ENCODE measurements at places on chromosomes 1 and 21.
A peak's percentile ranks its signal among the peaks of the same experiment; 100 is the strongest.

- no peak for DNase-seq
Measured at GRCh38 chr1:16298653-16299052, 53.6 kb downstream of the FBXO42 start.

DNA sequence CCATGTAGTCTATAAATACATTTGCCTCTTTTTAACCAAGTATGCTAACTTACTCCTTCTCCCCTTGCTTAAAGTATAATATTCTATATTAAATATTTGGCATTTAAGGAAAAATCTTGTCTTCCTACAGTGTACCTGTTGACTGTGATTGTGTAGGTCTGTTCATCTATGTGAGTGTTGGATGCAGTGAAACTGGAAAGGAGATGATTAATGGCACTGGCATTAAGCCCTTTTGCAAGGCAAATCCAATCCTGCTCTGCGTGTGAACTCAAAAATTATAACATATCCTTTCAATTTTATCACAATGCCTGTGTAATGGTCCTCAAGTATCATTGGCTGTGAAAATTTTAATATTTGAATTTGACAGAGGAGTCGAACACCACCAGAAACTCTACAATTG, 565.0 kb downstream of the KCNT2 start:
- DNase-seq, result no peak

GRCh38 chr1:39566441-39567137, 10.0 kb downstream of the PABPC4 start:
- no peak for DNase-seq

- no peak for DNase-seq
Measured at GRCh38 chr1:72601035-72601674, 318.8 kb upstream of the NEGR1 start.

- DNase-seq, result no peak
Measured at GRCh38 chr1:240349695-240350094, 258.0 kb downstream of the FMN2 start.

GRCh38 chr21:25569084-25569483, 38.2 kb downstream of the MRPL39 start:
- DNase-seq, result no peak

DNA sequence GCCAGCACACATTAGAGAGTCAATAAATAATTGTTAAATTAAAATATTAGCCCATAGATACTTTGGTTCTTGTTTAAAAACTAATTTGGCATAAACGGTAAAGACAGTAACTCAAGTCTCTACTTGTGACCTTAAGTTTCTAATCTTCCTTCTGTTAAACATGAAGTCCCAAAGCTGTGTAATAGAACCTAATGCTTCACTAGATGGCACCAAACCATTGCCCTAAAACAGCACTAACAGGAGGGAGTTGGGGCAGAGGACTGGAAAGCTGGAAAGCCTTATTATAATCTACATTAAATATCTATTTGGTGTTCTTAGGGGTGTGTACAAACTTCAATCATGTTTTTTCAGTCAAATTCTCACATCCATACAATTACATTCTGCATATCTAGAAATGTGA, 176.7 kb downstream of the OLFM3 start:
- no peak for DNase-seq

DNA sequence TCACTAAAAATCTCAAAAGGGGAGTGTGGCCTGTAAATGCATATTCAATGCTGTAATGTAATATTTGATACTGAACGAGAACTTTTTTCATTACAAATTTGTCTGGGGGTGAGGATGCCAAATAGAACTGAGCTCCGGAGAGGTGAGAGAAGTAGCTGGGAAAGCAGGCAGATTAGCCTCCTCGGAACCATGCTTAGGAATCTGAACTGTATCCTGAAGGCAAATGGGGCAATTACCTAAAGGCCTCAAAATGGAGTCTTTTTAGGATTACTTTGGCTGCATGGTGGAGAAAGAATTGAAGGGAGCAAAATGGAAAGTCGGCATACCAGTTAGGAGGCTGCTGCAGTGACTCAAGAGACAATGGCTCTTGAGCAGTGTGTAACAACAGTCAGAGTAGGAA, 178.8 kb downstream of the CDC7 start:
- DNase-seq, result no peak

DNA sequence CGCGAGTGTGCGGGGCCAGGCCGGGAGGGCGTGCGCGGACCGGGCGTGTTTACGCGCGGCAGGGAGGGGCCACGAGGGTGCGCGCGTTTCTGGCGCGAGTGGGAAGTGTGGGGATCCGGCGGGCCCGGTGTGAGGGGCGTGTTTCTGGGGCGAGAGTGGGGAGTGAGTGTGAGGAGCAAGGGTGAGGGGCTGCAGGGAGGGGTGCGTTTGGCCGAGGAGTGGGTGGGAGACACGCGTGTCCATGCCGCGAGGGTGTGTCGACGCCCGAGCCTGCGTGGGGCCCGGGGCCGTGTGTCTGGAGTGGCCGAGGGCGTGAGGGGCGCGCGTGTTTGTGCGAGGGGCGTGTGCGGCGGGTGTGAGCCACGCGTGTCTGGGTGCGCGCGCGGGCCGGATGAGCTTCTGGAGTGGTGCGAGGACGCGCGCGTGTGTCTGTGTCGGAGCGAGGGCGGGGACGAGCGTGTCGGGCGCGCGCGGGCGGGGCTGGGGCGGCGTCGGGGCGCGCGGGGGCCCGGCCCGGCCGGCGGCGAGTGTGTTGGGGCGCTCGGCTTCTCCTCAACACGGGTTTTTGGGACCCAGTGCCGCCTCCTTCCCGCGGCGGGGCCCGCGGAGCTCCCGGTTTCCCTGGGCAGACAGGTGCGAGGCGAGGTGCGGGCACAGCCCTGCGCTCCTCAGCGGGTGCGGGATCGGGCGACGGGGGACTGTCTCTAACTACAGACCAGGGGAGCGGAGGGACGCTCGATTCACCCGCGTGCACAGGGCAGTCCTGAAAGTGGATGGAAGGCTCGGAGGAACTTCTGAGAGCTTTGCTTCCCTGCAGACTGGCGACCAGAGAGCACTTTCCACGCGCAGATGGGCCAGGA, 65.8 kb upstream of the VAMP3 start:
- DNase-seq, result peak; percentile 30

- DNase-seq, result no peak
Measured at GRCh38 chr1:165376811-165377311, 20.3 kb upstream of the LMX1A start.

DNA sequence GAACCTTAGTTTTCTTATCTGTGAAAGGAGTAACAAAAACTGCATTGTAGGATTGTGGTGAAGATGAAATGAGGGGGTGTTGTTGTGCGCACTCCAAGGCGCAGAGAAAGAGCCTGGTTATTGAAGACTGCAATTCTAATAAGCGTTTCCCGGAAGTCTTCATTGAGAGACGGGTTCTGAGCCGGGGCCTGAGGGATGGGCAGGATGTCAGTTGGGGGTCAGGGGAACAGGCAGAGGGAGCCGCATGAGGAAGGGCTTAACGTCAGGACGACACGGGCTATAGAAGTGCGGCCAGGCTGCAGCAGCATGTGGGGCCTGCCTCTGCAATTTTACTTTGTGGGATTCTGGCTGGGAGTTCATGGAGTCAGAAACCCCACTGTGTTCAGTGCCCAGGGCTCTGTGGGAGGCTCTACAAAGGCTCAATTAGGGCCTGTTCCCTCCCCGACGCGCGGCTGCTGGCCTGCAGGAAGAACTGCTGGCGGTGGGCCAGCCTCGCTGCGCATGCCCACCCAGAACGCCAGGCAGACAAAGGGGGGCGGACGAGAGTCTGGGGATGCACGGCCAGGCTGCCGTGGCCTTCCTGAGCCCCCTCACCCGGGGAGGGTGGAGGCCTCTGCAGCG, 20.7 kb downstream of the TRIM62 start:
- no peak for DNase-seq

GRCh38 chr21:37758982-37759381, 157.3 kb downstream of the KCNJ6 start:
- peak; percentile 34 for DNase-seq

- DNase-seq, result peak; percentile 56
Measured at GRCh38 chr1:13725714-13726175, 25.8 kb downstream of the PRDM2 start.

- DNase-seq, result no peak
Measured at GRCh38 chr1:236799001-236799400, 3.9 kb downstream of the MTR start.

DNA sequence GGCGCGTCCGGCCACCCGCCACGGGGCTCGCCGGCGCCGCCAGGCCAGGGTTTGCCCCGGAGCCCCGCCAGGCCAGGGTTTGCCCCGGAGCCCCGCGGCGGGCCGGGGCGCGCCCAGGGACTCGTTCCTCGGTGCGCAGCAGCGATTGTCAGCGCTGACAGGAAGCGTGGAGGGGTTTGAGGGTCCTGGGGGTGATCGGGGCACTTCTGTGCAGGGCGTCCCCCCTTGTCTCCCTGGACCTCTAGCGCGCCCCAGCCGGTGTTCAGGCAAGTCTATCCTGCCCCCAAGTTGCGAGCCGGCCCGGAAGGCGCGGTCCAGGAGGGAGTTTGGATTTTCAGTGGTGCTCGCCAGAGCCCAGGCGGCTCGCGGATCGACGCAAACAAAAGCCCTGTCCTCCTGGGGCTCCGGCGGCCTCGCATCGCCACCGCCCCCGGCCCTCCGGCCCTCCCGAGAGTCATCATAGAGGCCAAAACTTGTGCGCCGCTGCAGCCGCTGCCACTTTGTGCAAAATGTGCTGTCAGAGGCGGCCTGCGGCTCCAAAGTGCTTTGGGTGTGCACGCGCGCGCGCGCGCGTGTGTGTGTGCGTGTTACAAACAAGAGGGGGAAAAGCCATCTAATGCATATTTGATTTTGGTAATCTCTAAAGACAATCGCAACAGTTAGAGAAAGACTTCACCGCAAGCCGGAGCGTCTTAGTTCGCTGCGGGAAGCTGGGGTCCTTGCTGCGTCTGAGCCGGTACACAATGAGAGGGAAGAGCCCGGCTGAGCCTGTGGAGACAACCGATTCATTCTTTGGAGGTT, 1.0 kb downstream of the ROR1 start:
- peak; percentile 27 for DNase-seq

DNA sequence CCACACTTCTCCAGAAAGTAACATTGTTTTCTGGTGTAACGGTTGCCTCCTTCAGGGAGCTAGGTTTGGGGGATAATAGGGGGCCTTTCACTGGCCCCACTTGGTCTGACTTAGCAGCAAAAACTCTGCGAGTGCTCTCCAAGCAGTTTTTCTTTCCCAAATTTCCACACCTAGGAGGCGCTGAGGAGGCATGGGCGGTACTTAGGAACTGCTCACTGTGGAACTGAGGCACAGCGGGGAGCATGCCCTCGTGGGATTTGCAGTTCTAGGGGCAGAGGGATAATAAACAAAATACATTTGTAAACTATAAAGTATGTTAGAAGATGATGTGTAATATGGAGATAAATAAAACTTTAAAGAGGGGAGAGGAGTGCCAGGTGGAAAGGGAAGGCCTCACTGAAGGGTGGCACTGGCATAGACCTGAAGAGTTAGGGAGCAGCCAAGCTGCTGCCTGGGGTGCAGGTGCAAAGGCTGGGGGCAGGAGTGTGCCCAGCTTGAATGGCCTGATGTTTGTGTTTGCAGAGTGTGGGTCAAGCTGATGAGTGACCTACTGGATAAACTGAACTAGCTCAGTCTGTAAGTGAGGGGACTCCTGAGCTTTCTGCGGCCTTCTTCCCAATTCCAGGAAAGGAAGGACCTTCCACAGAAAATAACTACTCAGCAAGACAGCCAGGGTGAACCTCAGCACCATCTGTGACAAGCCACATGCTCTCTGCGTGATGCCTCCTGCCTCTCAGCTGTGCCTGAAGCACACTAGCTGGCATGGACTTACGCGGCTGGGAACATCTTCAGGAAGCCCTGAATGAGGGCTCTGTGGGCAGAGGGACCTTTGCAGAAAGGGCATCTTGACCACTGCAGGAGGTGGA, 1.9 kb downstream of the EPHX1 start:
- DNase-seq, result no peak
